ENCODE measurements at places on chromosomes 12 and 14.

- no peak for DNase-seq
Observed at GRCh38 chr14:21711360-21711961, 37.8 kb upstream of the OR4E1 start.

DNA sequence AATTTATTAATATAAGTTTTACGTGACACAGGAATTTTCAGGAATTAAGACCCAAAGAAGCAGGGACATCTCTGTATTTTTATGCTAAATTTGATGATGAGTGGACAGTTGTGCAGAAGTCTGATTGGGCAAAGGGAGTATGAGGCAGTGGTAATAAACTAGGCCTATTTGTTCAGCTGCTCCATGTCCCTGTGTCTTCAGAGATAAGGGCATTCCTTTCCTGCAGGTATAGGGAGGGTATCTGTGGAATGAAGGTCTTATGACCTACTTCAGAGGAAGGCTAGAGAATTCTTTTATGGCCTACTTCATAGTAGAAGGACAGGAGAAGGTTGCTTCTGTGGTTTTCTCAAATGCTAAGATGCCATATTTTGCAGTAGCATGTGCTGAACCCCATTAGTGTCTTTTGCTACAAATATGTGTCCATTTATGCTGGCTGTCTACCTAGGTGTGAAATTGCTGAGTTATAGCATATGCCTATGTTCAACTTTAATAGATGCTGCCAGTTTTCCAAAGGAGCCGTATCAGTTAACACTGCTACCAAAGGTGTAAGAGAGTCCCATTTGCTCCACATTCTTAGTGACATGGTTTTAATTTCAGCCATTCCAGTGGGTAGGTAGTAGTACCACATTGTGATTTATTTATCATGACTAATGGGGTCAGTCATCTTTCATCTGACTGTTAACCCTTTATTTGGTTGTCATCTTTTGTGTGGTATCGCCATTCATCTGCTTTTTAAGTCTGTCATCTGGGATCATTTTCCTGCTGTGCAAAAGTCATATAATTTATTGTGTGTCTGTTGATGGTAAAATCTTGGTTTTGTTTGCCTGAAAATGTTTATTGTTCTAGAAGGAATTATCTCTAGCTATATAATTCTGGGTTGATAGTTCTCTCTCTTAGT is 410.7 kb upstream of the RGS6 start:
- DNase-seq, result no peak

DNA sequence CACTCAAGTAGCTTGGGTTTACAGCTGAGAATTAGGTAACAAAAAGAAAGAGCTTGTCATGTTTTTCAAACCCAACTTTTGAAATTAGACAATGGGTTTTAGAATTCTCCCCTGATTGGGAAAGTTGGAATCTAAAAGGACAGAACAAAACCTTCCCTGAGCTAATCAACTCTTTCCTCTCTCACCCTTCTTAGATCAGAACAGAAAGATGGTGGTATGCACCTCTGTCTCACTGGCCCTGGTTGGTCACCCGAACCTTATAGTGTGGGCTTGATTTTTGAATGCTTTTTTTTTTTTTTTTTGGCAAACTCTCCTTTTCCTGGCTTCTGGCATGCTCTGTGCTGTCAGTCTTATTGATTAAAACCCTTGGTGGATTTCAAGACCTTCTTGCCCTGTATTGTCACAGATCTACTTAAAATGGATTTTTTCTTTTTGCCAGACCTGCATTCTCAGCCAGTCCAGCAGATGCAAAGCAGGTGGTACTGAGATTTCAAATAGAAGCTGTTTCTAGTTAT is 251.1 kb upstream of the RMST start:
- no peak for DNase-seq

DNA sequence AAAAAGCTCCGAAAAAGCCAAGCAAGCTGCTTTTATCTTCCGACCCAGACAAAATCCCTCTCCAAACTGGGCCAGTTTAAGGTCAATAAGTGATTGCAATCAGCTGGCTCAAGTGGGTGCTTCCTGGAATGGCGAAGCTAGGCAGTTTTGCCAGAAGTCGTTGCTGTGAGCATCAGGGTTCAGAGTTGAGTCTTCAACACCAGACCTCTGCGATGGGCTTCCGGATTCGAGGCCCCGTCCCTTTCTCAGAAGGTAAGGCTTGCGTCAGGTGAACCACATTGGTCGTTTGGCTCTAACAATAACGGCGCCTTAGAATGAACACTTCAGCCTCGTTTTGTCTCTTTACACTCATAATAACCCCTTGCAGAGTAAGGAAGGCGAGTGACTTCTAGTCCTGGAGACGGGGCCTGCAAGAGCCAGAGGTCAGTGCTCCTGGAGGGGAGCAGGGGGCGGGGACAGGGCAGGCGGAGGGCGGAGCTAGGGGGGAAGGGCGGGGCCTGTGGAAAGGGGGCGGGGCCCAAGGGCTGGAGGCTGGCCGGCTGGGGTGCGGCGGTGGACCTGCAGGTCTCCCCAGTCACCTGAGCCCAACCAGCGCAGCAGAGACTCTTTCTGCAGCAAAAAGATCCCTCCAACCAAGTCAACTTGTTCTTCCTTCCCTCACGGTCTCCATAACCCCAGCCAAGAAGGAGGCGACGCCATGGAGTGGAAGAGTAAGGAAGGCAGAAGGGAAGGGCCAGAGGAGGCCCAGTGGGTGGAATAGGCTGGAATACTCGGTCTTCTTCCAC is 34.0 kb upstream of the NFYB start:
- DNase-seq, result no peak

GRCh38 chr12:75836533-75836932 is 195.0 kb downstream of the PHLDA1 start:
- no peak for DNase-seq

DNA sequence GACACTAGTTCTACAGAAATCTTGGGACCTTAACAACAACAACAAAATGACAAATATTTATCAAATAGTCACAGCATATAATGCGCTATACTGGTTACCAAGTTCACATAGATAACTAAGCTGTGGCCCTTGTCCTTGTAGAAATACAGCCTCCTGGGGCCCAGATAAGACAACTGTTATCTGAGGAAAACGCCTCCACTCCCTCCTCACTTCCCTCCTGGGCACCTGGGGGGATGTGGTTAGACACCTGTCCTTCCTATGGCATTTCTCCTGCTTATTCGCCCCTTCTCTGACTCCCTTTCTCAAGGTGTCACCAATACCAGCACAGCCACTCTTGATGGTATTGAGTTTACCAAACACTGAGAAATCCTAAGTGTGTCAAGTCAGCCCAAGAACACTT is 419.4 kb downstream of the RAD51B start:
- no peak for DNase-seq

- no peak for DNase-seq
Observed at GRCh38 chr14:24062216-24062980, 9.0 kb upstream of the CPNE6 start.

- no peak for DNase-seq
Observed at GRCh38 chr12:51419425-51420193, 5.0 kb upstream of the SLC4A8 start.

- DNase-seq, result no peak
Observed at GRCh38 chr12:105221583-105222283, 14.2 kb downstream of the APPL2 start.

GRCh38 chr14:81473456-81474147 is 60.1 kb downstream of the SEL1L start:
- DNase-seq, result no peak

DNA sequence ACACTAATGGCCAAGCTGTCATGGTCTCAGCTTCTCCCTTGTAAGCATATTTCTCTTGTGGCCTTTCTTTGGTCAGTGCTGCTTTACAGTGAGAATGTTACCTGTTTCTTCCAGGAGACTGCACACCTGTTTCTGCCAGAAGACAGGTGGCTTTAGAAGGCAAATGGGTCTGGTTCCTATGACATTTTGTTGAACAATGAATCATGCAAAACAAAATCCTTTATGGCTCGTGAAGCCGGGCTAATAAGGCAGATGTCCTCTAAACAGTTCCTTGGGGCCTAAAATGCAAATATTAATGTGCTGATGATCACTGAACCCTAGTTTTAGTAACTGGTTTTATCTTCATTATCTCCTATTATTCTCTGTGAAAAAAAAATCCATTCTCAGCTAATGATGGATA is 927.6 kb downstream of the GALC start:
- no peak for DNase-seq

- no peak for DNase-seq
Observed at GRCh38 chr14:50676814-50677516, 8.9 kb upstream of the SAV1 start.

- DNase-seq, result no peak
Observed at GRCh38 chr12:118220702-118221101, 84.8 kb downstream of the PEBP1 start.

DNA sequence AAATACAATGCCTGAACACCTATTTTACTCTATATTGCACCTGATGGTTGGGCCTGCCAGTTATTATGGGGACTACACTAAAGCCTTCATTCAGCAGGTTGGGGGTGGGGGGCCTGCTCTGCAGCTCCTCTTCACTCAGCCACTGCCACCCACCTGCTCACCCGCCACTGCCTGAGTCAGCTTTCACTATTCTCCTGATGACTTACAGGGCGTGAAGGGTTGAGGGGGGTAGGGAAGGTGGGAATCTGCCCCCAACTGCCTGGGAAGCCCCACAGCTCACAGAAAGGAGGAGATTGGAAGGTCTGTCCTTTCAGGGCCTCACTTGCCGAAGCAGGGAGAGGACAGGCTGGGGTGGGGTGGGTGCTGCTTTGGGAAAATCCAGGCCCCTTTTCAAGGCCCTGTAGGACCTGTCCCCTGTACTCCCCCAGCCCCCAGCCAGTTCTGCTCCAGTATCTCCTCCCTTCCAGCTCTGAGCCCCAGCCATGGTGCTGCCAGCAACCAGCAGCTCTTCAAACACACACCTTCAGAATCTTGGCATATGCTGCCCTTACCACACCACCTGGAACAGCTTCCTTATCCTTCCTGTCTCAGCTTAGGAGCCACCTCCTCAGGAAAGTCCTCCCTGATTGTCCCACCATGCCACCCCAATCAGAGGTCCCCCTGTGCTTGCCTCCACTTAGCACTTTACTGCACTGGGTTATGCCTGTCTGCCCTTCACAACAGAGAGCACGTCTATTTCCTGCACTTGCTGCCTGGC is 33.1 kb downstream of the IRF2BPL start:
- no peak for DNase-seq

- DNase-seq, result no peak
Observed at GRCh38 chr12:131363841-131364495, 346.9 kb upstream of the SFSWAP start.

DNA sequence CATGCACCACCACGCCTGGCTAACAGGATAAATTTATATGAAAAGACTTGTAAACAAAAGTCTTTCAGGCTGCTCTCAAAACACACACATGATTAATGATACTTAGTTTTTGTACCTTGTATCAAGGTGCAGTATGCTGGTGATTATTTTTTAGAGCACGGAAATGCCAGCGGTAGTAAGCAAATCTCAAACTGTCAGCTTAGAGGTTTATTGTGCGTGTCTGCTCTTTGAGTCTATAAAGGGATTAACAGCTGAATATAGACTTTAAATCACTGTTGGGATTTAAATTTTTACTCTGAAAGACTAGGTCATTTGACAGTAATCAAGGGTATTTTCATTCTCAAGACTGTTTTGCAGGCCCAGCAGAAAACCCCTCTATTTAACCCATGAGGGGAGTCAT is 50.5 kb downstream of the PLEKHA5 start:
- no peak for DNase-seq

DNA sequence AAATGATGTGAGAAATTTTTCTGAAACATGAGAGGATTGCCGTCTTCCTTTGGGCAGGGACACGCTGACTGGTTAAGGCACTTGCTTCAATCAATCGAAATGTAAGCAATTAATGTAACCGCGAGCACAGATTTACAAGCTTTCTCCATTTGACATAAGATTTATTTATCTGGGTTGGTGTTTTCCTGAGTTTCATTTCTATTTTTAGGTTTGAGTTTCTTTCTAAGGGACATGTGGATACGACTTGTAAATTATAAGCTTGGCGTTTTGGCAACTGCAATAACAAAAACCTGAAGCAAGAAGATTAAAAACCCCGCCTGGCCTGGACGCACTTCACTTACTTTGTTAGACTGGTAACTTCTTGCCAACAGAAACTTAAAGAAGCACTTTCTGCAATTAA is 20.3 kb upstream of the SINHCAF start:
- no peak for DNase-seq

GRCh38 chr12:129470196-129470595 is 433.6 kb downstream of the TMEM132D start:
- DNase-seq, result no peak

DNA sequence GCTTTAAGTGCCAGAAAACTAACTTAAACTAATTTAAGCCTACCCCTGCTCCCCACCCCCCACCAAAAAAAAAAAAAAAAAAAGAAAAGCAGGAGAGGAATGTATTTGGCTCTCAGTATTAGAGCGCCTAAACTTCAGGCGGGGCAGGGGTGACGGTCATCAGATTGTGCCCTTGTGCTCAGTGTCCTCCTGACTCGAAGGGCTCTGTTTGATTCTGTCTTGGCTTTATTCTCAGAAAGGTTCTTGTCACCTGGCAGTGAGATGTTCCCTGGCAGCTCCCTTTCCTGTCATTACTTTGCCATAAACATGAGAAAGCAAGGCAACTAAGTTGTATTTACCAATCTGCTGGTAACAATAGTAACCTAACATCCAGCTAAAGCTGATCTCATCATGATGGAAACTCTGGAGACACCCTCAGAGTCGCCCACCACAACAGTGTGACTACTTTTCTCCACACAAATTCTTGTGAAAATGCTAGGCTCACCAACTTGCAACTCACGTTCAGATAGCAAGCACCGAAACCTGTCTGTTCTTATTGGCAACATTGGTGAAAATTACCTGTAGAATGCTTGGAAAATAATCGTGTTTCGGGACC is 39.0 kb upstream of the WNK1 start:
- DNase-seq, result no peak

DNA sequence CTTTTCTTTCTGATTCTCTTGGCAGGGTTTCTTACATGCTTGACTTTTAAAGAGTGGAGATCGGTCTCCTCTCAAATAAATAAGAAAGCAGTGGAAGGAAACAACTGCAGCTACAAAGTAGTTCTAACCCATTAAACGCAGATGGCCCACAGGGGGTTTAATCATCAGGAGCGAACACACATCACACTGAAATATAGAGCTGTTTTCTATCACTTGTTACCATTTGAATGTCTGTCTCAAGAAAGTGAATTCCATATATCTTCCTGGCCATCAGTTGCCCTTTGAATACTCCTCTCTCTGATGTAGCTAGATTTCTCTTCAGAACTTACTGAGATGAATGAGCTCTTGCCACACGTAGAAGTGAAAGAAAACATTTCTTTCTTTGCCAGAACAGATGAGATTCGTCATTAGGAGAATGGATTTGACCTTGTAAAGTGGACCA is 29.1 kb downstream of the ALX1 start:
- no peak for DNase-seq

DNA sequence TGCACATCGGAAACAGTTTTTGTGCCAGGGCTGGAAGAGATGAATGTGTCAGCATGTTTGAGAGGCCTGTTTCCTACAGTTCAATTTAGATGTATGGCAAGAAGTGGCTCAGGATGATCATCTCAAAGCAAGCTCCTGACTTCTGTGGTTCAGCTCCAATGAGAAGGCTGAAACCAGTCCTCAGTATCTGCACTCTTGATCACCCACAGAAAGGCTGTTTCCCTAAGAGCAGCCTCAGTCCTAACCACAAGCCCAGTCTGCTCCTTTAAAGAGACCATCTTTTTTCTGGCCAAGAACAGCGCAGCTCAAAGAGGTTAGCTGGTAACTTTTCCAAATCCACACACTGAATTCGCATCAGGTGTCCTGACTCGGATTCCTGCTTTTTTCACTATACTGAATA is 19.2 kb downstream of the CSRP2 start:
- no peak for DNase-seq
